Muscle of leg (tissue), 16 donors: ENCODE measurements at places on chromosomes 3 and 15.

- no peak for DNase-seq
Measured at GRCh38 chr15:70528270-70528706, 235.1 kb downstream of the UACA start.

DNA sequence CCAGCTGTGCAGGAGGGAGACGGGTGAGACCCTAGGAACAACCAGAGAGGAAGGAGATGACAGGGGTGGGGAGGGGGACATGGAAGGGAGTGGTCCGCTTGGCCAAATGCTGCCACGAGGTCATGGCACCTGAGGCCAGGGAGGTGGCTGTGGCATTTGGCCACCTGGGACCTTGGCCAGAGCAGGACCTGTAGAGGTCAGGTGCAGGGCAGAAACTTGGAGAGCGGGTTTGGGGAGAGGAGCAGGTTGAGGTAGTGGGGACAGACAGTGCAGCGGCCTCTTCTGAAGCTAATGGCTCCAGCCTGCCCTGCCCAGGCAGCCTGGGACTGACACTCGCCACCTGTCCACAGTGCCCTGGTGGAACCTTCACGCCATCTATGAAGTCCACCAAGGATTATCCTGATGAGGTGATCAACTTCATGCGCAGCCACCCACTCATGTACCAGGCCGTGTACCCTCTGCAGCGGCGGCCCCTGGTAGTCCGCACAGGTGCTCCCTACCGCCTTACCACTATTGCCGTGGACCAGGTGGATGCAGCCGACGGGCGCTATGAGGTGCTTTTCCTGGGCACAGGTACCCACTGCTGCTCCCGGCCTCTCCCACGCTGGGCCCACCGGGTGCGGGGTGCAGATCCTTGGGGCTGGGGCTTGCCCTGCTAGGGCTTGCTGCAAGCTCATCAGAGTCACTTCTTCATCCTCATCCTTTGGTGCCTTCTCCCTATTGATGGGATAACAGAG, 7.0 kb upstream of the GNAT1 start:
- no peak for DNase-seq

- peak; percentile 11 for DNase-seq
Measured at GRCh38 chr3:60013241-60013640, 963.4 kb upstream of the CFAP20DC start.

DNA sequence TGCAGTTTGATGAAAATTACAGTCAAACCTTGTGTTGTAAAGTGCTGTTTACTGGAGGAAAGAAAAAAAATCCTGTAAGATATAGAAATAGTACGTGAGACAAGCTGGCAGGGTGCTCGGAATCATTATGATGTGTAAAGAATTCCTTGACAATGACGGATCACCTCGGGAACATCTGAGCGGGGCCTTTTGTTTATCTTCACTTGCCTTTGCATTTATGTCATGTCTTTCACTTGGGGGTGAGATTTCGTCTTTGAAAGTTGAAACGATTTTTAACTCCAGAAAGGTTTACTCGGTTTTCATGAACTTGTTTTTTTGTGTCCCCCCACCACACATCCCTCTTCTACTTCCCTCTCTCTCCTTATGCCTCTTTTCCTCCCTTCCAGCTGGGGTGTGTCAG, 128.3 kb upstream of the VEPH1 start:
- DNase-seq = peak; percentile 34

GRCh38 chr15:66573348-66573718, 7.5 kb upstream of the LCTL start:
- DNase-seq = no peak

- no peak for DNase-seq
Measured at GRCh38 chr15:70192490-70192889, 94.8 kb upstream of the TLE3 start.
